ENCODE measurements at places on chromosomes 12 and 14.

GRCh38 chr12:128467882-128468281 lies 200.9 kb downstream of the TMEM132C start:
- DNase-seq = no peak

DNA sequence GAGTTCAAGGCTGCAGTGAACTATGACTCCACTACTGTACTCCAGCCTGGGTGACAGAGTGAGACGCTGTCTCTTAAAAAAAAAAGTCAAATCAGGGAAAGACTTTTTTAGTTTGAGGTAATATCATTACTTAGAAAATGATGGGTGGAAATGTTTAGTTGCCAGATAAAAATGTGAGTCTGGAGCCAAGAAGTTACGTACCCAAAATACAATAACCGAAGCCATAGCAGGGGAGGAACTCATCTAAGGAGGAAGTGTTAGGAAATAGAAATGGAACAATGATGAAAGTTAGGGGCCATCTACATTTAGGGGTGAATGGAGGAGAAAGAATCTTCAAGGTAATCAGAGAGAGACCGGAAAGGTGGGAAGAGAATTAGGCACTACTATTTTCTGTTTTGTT lies 98.8 kb downstream of the DACT1 start:
- DNase-seq = no peak

DNA sequence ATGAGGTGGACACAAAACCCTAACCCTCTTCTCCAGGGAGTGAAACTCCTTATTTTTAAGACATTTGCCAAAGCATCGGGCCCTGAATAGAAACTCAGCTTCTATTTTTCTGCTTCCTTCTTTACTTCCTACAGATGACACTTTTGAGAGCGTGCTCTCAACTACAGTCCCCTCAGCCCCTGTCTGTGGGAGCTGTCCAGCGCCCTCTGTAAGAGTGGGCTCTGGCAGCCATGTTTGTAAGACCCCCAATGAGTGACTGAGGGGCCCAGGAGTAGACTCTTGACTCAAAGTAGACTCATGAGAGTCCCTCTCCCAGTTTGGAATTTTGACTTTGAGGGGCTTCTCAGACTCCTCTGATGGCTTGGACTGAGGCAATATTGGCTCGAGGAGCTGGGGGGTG lies 25.5 kb upstream of the BATF start:
- no peak for DNase-seq

DNA sequence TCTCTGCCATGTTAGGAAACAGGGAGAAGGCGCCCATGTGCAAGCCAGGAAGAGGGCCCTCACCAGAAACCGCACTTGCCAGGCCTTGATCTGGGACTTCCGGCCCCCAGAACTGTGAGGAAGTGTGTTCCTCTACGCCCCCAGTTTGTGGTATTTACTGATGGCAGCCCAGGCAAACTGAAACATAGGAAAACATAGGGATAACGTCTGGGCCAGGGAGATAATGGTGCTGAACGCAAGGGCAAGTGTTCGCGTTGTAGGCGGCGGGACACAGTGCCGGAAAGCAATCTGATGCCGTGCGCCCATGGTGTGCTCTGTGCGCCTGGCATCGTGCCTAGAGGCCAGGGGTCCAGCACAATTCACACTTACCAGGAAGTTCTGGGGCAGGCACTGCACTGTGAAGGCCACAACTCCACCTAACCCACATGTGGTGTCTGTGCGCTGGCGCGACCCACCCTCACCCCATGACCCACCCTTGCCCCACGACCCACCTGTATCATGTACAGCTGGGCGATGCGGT lies 53.6 kb downstream of the ARL6IP4 start:
- DNase-seq = no peak

GRCh38 chr14:56676042-56676441 lies 96.4 kb downstream of the TMEM260 start:
- DNase-seq = no peak

DNA sequence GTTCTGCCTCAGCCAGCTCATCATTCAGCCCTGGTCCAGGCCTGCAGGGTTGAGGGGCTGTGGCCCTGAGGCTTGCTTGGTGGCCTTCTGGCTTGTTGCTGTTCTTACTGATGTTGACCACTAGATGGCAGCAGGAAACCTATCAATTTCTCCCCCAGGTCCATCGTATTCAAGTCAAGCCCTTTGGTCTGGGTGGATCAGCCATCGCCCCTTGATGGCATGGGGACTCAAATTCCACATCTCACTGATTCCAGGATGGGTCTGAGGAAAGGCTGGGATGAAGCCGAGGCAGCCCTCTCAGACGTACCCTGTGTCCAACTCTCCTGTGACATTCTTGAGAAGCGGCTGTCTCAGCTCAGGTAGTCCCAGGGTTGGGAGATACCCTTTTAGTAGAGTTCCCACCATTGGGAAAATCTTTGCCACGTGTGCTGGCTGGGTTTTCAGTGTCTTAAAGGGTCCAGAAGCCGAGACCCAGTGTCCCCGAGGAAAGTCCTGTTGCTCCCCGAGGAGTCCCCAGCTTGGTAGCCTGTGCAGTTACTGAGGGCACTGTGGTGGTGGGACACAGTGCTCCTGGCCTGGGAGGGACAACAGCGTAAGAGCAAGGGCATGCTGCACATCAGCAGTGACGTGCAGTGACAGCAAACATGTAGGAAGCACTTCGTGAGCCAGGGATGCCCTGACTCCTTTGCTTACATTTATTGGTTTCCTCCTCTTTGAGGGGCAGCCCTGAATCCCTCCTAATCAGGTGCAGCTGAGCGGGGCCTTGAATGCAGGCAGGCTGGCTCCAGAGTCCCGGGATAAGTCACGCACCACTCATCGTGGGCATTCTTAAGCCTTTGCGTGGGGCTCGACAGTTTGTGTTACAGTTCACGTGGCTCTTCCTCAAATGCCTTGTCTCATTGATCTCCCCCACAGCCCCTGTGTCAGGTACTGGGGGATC lies 58.6 kb downstream of the TSPAN9 start:
- DNase-seq = peak; percentile 65

DNA sequence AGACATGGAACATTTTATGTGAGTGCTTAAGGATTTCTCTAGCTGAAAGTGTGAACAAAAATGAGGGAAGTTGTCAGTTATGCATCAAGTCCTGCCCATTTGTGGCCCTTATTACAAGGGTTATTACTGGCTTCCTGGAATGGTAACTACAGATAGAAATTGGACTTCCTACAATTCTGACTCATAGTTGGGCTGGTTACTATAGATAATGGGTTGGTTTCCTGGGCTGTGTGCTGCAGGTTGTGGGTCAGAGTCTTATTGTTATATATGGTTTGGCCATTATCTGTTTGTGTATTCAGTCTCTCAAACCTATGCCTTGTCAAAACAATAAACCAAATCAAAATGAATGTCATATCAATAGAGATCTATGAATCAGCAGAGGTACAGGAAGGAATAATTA lies 313.7 kb downstream of the ADAMTS20 start:
- DNase-seq = no peak

GRCh38 chr12:6773590-6774351 lies 1.5 kb downstream of the LAG3 start:
- DNase-seq = peak; percentile 60

DNA sequence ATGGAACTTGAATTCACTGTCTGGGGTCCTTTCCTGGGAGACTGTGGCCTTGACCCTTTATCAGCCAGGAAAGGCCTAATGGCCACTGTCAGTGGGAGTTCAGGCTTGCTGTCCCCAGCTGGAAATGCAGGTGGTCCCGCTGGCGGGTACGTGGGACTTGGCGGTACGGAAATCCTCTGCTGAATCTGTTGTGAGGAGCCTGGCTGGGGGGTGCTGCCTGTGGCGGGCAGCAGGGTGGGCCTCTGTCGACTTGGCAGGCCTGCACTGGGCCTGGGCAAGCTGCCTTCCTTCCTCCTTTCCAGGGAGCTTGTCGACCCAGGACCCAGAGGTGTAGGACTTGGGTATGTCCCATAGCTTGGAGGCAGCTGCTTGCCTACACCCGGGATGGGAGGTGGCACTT lies 26.3 kb downstream of the ZFYVE21 start:
- no peak for DNase-seq

DNA sequence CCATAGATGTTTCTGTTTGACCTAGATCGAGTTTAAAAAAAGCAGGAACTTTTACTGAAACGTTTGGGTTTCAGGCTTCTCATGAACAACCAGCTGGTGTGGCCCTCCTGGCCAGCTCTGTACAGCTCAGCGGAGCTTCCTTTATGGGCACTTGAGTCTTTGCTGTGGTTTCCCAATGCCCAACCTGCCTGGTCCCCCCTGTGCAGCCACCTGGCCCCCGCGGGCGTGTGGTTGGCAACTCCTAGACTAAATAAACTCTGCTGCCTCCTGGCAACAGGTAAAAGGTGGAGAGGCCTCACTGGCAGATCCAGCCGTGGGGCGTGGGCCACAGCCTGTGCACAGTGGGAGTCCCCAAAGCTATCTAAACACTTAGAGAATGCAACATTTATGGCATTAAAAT lies 38.7 kb downstream of the ADGRD1 start:
- no peak for DNase-seq

DNA sequence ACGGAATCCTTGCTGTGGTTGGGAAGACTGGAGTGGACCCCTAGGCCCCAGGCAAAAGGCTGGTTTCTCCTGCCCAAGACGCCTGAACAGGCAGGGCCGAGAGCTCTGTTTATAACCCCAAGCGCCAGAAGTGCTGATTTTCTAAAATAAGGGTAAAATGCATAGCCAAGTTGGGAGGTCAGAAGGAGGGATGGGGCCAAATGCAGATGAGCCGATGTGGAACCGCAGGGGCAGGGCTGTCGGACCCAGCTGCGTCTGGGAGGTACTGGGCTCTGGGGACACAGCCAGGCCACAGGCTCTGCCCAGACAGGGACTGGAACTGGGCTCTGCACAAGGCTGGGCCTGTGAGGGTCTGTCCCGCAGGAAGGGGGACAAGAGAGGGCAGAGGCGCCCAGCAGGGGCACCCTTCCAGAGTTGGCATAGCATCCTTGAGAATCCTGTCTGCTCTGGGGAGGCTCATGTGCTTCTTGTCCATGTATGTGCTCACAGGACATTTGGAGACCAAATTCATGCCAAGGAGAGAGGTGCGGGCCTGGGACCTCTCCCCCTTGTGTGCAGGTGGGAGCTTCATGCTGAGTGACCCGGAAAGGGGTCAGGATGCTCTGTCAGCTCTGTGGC lies 49.1 kb downstream of the JAG2 start:
- DNase-seq = no peak

DNA sequence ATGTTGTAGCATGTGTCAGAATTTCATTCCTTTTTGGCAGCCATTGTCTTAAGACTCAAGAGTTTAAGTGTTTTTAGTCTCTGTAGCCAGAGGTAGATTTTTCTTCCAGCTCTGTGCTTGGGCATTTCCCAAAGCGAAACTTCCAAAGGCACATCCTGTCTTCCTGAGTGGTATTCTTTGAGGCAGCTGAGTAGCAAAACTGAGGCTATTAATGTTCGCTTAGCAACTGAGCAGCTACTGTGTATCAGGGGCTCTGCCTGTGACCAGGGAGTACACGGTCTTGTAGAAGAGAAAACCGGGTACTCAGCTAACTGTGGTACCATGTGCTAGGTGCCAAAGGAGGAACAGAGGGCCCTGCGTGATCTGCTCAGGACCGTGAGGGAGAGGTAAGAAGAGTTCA lies 52.0 kb downstream of the ETV6 start:
- DNase-seq = no peak

DNA sequence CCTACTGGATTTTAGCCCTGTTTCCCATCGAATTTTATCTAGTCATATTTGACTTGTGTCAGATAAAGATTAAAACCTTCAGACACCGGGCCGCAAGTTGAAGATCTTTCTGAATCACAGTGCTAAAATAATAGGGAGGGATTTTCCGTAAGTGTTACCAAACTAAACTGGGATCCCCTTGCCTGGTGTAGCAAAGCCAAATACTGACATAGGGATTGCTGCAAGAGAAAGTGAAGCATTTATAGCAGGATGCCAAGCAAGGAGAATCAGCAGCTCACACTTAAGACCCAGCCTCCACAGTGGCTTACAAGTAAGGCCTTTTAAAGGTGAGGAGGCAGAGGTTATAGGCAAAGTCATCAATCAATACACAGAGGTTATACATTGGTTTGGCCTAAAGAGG lies 147.4 kb downstream of the AKAP6 start:
- DNase-seq = no peak

DNA sequence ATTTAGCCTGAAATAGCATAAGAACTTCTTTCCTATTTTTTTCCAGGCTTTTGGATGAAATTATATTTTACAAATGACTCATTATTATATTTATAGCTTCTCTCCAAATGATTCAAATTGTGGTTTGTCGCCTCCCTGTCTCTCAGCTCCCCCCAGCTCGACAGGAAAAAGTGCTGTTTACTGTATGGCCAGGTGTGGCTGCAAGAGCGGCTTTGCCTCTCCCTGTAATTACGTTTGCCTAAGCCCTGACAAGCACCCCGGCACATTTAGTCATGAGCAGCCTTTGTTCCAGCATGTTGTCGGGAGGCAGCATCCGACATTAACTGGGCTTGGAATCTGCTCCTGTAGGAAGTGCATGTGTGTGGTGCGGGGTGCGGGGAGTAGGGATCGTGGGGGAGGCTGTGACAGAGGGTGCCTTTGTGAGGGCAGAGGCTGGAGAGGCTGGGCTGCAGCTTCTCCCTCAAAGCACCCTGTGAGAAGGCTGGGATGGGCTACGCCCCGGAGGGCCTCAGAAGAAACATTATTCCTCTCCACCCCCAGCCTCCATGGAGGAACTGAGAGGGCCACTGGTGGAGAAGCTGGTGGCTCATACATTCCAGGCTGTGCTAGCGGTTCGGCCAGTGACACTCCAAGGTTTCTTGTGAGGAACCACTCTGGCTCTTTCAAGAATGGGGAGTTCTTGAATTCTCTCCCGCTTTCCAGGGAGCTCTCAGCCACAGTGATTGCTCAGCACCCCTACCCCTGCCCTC lies 42.1 kb upstream of the CTDSP2 start:
- DNase-seq = peak; percentile 61

- no peak for DNase-seq
Measured at GRCh38 chr12:95443459-95443858, 30.5 kb upstream of the METAP2 start.

DNA sequence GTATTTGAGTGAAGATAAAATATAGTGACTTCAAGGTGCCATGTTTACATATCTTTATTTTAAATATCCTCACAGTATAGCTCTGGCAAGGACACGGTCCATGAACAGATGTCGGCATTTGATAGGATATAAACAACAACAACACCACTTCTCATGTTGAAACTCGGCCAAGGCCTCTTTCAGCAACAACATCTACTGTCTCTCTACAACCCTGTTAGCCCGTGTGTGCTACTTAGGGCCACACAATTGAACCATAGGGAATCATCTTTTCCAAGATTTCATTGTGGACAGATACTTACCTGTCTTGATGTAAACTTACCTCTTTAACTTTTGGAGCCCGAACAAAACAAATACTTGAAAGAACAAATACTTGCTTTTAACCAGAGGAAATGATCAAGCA lies 168.7 kb upstream of the SSTR1 start:
- no peak for DNase-seq

DNA sequence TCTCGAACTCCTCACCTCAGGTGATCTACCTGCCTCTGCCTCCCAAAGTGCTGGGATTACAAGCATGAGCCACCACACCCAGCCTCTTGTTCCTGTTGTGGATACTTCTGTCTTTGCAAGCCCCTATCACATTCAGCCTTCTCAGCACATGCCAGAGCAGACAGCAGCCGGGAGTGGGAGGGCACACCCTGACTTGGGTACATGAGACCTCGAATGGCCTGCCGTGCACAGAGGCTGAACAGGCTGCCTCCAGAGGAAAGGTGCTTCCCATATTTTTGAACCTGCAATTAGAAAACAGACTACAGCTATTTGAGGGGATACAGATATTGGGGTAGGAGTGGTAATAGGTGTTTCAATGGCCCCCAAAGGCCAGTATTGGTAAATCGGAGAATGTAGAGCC lies 307.3 kb upstream of the DIO3 start:
- DNase-seq = no peak
